ENCODE measurements at places on chromosomes 3 and 15.

DNA sequence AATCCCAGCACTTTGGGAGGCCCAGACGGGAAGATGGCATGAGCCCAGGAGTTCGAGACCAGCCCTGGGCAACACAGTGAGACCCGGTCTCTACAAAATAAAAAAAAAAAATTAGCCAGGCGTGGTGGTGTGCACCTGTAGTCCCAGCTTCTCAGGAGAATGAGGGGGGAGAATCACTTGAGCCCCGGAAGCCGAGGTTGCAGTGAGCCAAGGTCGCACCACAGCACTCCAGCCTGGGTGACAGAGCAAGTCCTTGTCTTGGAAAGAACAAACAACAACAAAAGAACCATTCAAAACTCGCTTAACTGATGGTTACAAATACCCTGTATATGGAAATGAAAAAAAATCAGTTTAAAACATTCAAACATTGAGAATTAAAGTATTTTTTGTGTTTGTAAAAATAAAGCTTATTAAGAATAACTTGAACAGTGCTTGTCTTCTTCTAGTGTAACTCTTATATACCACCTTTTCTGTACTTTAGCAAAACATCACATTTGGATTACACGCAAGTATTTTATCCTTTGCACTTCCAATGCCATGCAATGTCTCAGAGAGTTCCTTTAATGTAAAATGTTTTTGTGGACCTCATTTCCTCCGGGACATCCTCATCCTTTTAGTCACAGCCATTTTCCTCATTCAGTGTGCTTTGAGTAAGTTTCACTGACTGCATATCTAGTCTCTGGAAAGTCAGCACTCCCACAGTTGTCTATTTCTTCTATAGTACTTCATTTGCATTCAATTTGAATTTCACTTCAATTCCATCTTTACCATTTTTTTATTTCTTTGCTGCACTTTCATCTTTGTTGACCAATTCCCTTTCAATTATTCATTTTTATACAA is 113.0 kb upstream of the GOLGA8J start:
- DNase-seq = no peak

DNA sequence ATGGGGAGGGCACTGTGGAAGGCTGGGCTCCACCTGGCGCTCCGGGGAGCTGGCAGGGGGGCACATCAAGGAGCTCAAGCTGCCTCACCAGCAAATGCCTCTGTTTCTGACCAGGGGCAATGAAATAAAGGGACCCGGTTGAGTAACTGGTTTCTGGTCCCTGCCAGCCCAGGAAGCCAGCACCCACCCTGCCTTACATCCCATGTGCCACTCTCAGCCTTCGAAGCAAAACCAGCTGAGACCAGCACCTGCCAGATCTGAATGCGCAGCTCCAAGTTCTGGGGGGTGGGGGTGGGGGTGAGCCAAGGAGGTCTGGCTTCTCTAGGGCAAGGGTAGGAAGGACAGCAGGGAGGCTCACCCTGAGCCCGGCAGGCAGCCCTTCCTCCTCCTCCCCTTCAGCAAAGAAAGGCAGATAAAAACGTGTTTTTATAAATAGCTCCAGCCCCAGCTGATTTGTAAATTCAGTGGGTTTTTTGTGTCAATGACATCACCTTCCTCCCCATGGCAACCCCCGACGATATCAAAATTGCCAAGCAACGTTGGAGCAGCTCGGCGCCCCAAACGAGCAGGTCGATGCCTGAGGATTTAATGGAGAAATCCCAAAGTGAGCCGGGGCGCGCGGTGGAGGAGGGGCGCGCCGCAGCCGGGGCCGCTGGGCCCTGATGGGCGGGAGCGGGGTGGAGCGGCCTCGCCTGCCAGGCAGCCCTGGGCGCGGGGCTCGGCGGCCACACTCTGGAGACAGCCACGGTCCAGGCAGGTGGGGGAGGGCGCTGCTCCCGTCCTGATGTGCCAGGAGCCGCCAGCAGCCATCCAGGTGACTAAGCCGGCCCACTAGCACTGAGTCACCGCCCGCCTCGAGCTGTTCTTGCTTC is at the start of gene PAK6:
PAK6 (plus strand) TSS at position 532 of the 872 bp plus-strand sequence. CDS start 25,723 bp downstream, outside the sequence.
- DNase-seq = peak; percentile 53

GRCh38 chr3:12318758-12319621 is 30.1 kb downstream of the PPARG start:
- DNase-seq = no peak

DNA sequence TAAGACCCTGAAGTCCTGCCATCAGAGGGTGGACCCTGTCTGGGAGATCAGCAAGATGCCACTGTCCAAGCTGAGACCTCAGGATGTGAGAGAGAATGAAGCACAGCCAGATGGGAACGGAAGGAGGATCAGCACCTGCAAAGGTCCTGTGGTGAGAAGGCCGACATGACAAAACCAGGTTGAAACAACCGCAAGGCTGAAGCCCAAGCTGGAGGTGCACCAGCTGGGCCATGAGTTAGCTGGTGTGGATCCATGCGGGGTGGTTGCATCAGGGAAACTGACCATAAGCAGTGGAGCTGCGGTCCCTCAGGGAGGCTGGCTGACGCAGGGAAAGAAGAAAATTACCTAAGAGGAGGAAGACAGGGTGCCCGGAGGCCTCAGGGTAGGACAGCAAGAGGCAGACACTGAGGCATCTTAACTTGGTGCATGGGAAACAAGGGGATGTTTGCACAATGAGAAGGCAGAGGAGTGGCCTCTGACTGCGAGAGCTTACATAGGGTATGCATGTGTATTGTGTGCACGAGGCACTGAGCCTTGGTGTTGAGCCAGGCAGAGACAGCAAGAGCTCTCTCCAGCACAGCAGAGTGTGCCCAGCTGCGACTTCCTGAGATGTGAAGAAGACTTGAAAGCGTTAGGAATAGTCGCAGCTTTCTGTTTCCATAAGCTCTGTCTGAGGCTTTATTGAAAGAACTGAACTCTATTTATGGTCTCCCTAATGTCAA is 497.7 kb downstream of the OCA2 start:
- no peak for DNase-seq

GRCh38 chr15:46872286-46872980 is 844.9 kb upstream of the SEMA6D start:
- DNase-seq = no peak

DNA sequence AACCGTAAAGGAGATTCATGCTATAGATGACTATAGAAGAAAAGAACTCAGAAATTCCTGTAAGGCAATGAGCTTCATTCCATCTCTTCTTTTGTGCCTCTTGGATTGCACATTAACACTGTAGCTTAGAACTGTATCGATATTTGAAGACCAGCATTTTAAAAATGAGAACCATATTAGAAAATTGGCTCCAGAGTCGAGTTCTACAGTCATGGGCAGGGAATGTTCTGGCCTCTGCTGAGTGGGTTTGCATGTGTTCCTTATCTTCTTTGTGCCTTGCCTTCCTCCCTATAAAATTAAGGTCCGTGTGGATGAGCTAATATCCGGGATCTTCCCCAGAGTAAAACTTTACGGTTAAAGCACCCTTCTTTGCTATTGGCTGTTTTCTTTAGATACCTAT is 77.4 kb upstream of the PLCL2 start:
- peak; percentile 61 for DNase-seq

DNA sequence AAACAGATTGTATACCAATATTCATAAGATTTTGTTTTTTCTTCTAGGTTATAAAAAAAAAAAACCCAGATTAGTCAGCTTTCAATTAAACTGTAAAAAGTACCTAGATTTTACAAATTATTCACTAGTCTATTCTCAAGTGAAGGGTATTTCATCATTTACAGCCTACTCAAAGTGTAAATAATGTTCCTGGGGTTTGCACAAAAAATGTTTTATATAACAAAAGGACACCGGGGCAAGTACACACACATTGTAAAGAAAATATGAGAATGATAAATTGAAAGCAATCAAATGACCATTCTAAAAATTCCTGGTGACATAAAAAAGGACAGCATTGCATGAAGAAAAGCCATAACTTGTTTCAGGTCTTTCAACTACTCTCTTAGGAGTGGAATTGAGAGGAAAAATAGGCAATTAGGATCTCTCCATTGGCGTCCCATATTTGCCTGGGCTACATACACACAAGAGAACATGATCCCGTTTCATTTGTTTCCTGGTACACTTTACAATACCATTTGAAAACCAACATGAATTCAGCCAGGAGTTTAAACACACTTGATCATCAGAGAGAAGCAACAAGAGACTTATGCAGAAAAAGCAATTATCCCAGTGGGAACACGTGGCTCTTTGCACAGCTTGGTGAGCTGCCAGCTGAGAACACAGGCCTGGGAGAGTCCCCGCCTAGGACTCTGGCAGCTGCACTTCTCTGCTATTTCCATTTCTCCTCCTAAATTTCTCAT is 1039.2 kb downstream of the ROBO1 start:
- DNase-seq = no peak

DNA sequence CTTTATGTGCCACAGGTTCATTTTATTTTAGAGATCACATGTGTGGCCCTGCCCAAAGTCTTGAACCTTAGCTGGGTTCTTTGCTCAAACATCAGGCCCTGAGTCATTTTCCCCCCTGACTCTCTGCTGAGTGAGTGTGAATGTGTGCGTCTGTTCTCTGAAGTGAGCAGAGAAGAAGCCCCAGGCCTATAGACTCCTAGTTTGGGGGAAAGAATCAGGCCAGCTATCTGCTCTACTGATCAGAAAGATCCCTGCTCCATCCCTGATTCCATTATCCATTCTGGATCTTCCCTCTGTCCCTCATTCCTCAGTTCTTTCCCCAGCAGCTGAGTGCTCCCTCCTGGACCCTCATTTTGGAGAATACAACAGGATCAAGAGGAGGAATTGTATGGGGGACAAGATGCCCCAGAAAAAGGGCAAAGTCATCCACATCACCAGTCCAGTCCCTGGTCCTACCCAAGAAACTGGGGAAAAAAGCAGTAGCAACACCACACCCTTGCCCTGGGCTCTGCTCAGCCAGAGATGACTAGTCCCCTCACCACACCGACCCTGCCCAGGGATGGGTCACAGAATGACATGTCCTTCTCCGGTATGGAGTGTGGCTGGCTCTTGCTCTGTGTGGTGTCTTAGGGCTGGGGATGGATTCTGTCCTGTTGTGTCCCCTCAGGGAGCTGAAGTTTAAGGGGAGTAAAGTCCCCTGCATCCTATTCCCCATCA is 3.2 kb downstream of the DUOX1 start:
- no peak for DNase-seq

- no peak for DNase-seq
Observed at GRCh38 chr3:51621091-51621892, 49.8 kb upstream of the TEX264 start.

GRCh38 chr15:73727330-73727976 is 25.7 kb downstream of the INSYN1 start:
- peak; percentile 95 for DNase-seq

GRCh38 chr15:57751177-57751800 is 44.8 kb downstream of the POLR2M start:
- peak; percentile 63 for DNase-seq

DNA sequence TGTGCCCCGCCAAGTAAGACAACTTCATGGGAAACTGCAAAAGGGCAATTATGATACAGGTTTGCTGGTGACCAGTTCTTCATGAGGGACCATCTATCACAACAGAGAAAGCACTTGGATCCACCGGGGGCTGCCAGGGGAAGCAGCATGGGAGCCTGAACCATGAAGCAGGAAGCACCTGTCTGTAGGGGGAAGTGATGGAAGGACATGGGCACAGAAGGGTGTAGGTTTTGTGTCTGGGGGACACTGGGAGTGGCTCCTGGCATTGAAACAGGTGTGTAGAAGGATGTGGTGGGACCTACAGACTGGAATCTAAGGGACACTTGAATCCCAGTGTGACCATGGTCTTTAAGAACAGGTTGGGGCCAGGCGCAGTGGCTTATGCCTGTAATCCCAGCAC is 22.6 kb downstream of the MKRN2 start:
- DNase-seq = no peak

GRCh38 chr3:49619649-49620048 is 54.5 kb upstream of the APEH start:
- no peak for DNase-seq

DNA sequence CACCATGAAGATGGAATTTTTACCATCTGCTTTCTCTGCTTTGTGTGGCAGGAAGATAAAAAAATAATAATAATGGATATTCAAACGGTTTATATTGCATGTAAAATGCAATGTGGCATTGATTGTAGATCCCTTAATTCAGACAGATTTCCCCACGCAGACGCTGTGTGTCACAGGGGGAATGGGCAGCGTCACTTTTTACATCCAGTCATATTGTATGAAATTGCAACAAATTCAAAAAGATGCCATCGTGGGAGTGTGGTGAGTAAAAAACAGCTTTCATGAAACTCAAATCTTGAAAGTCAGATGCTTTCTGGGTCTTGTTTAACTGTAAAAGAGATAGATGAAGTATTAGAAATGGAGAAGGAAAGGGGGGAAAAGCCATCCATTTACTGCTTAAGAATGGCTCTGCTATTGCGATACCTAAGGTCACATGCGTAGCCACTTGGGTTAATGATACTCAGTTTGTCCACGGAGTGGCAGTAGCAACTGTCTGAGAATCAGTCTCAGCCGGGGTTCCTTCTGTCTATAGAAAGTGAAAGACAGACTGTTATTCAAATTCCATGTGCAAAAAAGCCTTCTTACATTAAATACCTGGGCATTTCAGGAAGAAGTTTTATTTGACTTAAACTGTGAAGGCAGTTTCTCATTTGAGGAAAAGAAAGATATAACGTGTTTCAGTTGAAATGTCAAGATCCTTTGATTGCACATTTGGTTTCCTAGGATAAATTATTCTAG is 28.5 kb downstream of the BTD start:
- peak; percentile 85 for DNase-seq

DNA sequence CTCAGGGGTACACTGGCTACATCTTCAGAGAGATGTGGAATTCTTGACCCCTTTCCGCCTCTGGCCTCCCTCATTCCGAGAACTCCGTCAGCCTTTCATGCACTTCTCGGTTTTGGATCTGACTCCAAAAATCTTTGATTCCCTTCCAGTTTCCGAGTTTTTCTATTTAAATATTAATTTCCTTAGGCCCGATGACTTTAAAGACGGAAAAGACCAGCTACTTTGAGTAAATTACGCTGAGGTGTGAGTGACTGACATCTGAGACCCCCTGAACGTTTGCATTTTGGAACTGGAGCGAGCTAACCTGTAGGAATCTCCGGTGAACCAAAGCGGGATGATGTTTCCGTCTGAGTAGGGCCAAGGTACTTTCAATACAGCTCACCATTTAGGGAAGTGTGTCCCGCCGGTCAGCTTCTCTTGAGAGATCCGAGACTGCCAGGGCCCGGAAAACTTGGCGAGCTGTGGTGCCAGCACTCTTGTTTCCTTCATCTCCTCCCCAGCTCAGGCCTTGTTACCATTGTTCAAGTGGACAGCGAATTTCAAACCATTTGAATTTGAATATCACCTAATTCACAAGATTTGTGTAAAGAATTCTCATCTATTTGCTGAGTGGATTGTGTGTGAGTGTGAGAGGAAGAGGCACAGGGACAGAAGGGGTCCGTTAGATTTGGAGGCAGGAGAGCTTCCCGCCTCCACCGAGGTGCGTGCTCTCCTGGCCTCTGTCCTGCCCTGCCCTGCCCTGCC is 5.4 kb downstream of the SOX14 start:
- DNase-seq = no peak

All from HFFc6 (cell line).